ENCODE measurements at places on chromosomes 4 and X.

- no peak for DNase-seq
Observed at GRCh38 chrX:107465932-107466620, 16.6 kb downstream of the FRMPD3 start.

DNA sequence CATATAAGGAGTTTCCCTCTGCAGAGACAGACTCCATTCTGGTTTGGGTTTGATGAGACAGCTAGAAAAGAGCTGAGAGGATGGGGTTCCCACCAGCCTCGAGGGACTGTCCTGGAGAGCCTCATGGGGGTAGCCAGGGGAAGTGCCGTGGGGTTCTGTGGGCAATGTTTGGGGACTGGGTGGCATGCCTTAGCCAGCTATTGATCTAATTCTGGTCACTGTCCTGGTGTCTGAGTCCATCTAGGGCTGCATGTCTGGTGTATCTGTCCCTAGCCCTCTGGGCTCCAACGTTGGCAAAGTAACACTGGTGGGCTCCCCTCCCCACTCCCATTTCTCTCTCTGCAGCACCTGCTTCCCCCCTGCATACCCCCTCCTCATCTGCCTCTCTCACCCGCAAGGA, 135.4 kb downstream of the SMIM20 start:
- DNase-seq, result no peak

DNA sequence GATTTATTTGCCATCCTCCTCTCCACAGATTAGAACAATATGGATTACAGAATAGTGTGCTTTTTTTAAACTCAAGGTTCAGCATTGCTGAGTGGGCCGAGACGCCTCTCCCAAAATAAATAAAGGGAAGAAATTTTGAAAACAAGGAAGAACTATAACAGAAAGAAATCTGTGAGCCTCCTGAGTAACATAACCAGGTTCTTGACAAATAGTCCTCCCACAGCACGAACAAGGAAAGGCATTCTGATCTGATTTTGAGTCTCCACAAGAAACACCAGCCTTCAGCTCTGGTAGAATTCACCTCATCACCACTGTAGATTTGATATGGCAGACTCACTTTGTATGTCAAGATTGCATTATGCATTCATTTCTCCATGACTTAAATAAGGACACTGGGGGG, 173.6 kb downstream of the HHIP start:
- DNase-seq, result no peak

DNA sequence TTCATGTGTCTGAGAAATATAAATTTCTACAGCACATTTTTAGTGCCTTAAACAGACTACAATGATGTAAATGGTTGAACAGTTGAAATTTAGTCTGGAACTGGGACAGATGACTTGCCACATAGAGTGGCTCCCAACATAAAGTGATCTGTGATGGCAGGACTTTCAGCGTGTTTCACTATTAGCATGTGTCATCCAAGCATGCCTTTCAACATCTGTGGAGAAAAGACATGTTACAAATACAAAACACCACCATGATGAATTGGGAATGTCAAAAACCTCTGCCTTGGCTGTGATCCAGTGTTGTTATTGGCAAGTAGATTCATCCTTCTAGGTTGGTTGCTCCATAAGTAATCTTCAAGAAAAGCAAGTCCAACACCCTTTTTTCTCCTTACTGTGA, 348.7 kb downstream of the MAPK10 start:
- peak; percentile 94 for DNase-seq

- DNase-seq, result no peak
Observed at GRCh38 chr4:165385126-165385525, 6.3 kb downstream of the CPE start.

DNA sequence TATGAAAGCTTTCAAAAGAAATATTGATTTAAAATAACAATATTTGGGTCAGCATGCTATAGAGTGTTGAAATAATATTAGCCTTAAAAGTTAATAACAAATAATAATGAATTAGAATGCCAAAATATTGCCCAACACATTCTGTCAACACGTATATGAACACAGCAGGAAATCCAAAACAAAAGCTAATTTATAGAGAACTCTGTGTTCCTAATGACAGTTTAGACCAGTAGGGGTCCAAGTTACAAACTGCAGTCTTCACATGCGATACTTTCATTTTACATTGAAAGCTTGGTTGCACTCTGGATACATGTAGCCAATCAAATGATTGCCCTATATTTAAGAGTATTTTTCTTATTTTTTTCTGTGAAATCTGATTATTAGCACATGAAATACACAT, 274.4 kb downstream of the DCTD start:
- no peak for DNase-seq

Measured in cardiac muscle cell (in vitro differentiated cells and primary cell).